ENCODE measurements at places on chromosomes 7 and 10.
A peak's percentile ranks its signal among the peaks of the same experiment; 100 is the strongest.

- DNase-seq = no peak
These were observed 85.1 kb downstream of the HIPK2 start for GRCh38 chr7:139692723-139693122.

DNA sequence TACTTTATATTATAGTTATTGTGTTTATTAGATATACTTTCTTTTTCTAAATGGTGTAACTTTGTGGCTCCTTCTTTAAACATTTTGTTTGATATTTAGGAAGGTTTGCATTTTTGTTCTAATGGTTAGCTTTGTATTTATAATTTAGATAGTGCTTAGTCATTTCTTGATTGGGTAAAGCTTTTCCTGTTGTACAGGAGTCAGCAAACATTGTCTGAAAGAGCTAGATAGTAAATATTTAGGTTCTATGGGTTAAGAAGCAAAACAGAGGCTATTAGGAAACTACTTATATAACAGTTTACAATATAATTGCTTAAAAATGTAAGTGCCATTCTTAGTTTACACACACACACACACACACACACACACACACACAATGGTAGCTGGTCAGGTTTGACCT is 70.6 kb upstream of the CCDC6 start:
- DNase-seq = no peak

- DNase-seq = no peak
These were observed 25.9 kb downstream of the CYP17A1 start for GRCh38 chr10:102811346-102811745.

GRCh38 chr7:90311175-90311574 is 9.9 kb downstream of the FAM237B start:
- no peak for DNase-seq

DNA sequence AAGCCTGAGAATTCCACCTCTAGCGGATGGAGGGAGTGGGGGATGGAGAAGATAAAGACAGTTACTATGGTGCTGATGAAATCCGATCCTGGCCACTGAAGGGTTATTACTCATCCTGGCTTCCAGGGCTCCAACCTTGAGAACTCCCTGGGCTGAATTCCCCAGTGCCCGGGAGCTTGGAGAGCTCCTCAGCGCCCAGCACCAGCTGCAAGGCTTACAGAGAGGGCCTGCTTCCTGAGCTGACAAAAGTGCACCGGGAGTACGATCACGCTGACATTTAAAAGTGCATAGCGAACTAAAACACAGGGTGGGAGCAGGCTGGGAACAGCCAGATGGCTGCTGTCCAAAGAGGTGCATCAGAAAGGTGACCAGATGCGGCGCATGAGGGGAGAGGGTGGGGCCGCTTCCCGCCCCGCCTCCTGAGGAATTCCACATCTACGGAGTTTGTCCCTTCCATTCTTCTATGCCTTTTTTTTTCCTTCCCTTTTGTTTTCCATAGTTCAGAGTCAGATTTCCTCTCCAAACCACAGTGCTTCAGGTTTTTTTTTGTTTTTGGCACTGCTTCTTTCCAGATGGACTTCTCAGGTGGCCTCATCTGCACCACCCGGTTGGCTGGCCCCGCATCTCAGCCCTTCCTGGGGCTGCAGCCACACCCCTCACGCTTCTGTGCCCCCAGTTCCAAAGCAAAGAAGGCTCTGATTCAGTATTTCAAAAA is 62.4 kb upstream of the MKRN1 start:
- no peak for DNase-seq

GRCh38 chr7:15682751-15683245 is 3.7 kb downstream of the MEOX2 start:
- no peak for DNase-seq

GRCh38 chr10:78779339-78779955 is 289.3 kb upstream of the ZMIZ1 start:
- no peak for DNase-seq

DNA sequence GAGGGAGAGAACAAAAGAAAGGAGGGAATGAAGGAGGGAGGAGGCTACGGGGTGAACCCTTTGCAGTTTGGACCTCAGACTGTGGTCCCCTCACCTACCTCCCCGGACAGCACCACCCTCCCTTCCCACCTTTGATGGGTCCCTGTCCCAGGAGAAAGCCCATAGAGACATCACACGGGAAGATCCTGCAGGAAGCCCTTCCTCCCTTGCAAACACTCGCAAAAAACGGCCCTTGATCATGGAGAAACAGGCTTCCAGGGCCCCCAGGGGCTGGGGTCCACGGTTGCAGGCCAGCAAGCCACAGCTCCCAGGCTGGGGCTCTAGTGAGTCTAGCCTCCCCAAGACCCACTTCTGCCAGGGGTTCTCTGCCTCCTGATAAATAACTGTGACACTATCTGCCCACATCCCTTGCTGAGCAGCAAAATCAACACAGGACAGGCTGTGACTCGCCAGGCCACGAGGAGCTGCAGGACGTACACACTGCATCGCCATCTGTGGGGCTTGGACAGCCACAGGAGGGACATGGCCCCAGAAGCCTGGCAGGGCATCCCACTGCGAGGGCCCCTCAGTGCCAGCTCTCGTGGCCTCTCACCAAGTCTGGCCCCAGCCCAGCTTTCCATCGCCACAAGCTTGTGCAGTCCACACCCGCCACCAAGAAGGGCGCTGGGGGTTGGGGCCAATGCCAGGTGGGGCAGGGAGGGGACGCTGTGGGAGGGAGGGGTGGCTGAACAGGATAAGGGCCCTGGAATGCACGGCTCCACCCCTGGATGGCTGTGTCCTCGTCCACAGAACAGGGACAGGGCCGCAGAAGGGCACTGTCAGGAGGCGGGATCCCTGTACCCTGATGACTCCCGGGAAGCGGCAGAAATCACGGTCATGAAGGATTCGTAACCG is 34.2 kb downstream of the PDGFA start:
- DNase-seq = no peak

DNA sequence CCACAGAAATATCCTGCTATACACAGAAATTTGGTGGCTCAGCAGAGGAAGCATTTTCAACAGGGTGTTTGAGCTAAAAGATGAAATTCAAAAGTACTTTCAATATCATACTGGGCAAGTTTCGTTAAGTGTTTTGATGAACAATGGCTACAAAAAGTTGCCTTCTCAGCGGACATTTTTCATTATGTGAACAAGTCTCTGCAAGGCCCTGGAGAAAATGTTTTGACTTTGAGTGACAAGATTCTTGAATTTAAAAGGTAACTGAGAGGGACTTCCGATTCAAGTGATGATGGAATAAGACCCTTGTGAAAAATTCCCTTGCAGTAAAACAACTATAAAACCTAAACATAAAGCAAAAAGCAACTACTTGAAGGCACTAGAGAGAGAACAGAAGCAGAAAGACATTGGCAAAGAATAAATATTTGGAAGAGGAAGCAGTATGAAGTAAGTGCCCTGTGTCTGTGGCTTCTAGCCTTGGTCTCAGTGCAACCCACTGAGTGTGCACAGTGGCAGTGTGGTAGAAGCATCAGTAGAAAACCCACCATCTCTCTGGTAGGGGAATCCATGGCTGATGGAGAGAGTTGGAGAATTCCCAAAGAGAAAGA is 62.5 kb upstream of the NAMPT start:
- no peak for DNase-seq

- DNase-seq = peak; percentile 12
These were observed 12.3 kb downstream of the KLF14 start for GRCh38 chr7:130721486-130722277.

GRCh38 chr7:114504586-114504985 is 90.0 kb downstream of the FOXP2 start:
- no peak for DNase-seq

DNA sequence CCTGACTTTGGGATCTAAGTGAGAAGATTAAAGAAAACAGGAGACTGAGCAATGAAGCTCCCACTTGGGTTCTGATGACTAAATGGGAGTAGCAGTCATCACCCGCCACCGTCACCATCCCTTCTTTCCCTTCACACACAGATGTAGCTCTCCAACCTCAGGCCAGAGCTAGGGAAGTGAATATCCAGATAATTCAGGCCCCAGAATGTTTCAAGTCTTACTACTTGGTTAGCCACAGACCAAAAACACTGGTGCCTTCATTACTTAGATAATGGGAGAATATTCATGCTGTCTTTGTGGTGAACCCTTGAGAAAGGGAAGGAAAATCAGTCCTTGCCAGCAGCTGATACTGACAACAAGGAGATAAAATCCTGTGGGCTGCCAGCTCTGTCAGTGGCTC is 100.7 kb downstream of the OSBPL3 start:
- DNase-seq = no peak

DNA sequence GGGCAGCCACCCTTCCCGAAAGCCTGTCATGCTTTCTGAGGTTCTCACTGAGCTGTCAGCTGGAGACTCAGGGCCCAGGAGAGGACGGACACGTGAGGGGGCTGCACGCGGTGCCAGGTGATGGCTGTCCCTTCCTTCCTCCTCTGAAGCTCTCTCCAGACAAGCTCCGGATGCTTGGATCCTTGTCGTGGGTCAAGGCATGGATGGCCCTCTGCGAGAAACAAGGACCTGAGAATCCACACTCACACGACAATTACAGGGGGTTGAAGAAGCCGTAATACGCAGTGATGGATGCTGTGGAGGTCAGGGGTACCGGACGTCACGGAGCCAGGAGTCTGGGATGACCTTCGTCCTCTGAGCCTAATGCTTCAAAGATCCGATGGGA is 170.3 kb downstream of the USP6NL start:
- no peak for DNase-seq

- no peak for DNase-seq
These were observed 20.8 kb upstream of the NMT2 start for GRCh38 chr10:15189133-15189885.

GRCh38 chr10:110870823-110871297 is 868 bp upstream of the PDCD4 start:
- DNase-seq = no peak

GRCh38 chr7:636396-636795 is 90.1 kb upstream of the DNAAF5 start:
- no peak for DNase-seq

DNA sequence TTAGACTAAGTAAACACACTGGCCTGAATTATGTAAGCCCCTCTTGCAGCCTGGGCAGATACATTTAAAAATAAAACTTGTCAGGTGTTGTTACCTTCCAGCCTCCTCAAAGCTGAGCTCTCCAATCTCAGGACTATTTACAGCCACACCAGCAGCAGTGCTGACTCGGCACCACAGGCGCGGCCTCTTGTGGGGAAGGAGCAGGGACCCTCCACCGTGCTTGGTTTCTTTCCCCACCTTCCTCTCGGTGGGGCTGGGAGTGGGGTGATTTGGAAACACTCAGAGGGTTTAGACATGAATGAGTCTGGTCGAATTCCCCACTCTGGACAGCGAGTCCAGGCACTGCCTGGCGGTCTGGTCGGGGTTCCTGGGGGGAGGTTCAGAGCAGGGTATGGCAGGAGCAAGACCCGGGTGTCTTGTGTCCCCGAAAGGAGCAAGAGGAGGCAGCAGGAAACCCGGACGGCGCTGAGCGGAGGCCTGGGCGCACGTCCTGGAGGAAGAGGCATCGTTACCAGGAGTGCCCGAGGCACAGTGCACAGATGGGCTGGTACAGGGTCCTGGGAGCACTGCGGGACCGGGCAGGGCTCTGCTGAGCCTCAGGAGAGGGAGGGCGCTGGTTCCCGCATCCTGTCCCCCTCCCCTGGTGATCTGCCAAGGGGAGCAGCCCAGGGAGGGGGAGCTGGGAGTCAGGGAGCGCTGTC is 29.2 kb upstream of the CFAP46 start:
- DNase-seq = no peak

DNA sequence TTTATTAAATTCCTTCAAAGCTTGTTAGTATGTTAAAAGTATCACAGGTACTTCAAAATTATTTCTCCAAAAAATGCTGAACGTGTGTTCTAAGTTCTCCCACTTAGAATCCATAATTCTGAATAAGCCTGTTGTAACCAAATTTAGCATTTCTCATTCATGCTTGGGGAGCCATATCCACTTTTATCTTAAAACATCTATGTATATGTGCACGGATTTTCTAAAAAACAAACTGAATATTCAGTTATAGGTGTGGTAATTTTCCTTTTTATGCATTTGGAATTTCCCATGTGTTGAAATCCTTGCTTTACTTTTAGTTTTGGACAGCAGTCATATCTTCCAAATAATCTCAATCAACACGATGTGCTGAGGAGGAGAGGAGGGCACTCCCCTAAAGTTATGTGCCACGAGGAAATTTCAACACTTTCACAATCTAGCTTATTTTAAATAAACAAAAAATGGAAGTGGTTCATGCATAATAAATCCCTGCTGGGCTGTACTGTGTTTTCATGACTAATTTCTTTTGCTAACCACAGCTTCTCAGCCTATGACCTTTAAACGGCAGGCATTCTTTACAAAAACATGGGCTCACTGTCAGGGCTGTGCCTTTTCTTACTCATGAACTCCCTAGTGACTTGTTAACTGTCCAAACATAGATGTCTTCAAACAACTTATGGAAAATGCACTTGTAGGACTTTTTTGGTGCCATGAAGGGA is 380.3 kb upstream of the SEMA3C start:
- no peak for DNase-seq

DNA sequence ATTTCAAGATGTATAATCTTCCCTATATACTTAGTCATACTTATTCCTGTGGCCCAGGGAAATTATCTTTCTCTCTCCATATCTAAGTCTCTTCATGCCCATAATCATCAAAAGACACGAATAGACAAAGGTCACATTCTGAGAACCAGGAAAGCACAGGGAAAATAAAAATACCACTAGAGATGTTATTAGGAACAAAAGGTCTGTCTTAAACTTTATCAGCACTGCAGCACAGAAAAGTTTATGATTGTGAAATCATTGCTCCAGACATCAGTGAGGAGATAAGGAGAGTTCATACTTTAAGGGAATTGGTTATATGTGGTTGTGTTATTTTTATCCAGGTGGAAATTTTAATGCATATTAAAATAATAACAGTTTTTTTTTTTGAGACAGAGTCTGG is 974.6 kb upstream of the CELF2 start:
- no peak for DNase-seq

DNA sequence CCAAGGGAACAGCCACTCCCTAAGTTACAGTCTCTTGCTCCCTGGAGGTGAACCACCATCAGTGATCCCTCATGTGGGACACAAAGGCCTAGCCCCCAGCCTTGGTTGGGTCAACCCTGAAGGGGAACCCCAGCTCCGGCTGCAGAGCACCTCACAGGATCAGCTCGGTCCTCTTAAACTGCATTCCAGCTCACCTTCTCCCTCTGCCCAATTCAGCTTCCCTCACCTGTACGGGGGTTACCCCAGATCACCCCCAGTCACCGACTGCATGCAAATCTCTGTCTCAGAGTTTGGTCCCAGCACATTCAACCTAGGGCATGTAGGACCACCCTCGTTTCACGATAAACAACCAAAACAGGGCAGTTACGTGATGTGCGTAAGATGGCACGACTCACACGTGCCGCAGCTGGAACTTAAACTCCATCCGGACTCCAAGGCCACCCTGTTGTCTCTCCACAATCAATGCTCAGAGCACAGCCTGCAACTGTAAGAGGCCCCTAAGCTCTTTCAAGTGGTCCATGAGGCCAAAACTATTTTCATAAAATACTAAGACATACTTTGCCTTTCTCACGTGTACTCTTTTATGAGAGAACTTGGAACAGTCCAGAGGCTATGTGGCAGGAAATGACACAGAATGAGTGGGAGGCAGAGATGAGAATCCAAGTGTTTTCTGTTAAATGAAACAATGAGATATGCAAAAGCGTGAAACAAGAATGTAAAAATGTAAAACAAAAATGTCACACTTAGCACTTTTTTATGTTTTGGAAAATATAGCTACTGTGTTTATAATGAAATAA is 285.2 kb downstream of the PTPRN2 start:
- no peak for DNase-seq
